Aorta (tissue), 5 donors: ENCODE measurements at places on chromosomes 2 and 18. TPM values are rescaled to one million over a fixed set of nuclear protein-coding genes. Genes with fewer than 3 reads are reported as not detected.

DNA sequence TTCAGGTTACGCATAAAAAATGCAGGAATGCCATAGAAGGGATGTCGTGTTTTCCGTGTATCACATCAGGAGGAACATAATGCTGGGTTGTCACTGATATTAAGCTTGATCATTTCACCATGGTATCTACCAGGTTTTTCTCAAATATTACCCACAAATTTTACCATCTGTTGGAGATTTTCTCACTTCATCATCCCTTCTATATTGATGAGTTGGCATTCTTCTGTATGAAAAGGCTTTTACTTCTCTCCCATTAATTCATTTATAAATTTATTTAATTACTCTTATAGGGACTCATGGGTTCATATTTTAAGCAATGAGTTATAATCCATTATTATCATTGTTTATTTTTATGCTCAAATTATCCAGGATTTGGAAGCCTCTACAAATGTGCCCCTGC is 608.2 kb downstream of the EPHA4 start:
- H3K36me3 ChIP-seq, result no peaks in the 10 kb centered on the region
- H3K27me3 ChIP-seq, result no peaks in the 10 kb centered on the region
- peaks cover 2% of the 10 kb centered on the region for H3K4me1 ChIP-seq
- H3K4me3 ChIP-seq, result no peak overlapping the region
- no peak for DNase-seq

GRCh38 chr18:10726198-10727068 is 200.6 kb downstream of the NAPG start:
- DNase-seq, result no peak
- no peak overlapping the region for H3K4me3 ChIP-seq
- no peaks in the 10 kb centered on the region for H3K27me3 ChIP-seq
- no peaks in the 10 kb centered on the region for H3K4me1 ChIP-seq

The CCDC150 gene
- polyA plus RNA-seq, result 0.75 TPM

The TTN gene
- polyA plus RNA-seq, result 1.3 TPM

The CRACDL gene
- 6.4 TPM for polyA plus RNA-seq
